ENCODE measurements at places on chromosomes 12 and 14. TPM values are rescaled to one million over a fixed set of nuclear protein-coding genes. Genes with fewer than 3 reads are reported as not detected.

Gene TMEM63C
- total RNA-seq, result 0.04 TPM

Gene IRAK3
- 15.8 TPM for total RNA-seq

GRCh38 chr12:12244341-12244740 is 22.5 kb downstream of the LRP6 start:
- no peak overlapping the region for H3K4me3 ChIP-seq
- peaks cover 17% of the 10 kb centered on the region for H3K4me1 ChIP-seq
- no peaks in the 10 kb centered on the region for H3K27me3 ChIP-seq
- no peak for DNase-seq
- H3K27ac ChIP-seq, result no peak overlapping the region

GRCh38 chr12:24705741-24706358 is 243.1 kb downstream of the BCAT1 start:
- DNase-seq, result no peak
- H3K36me3 ChIP-seq, result no peaks in the 10 kb centered on the region
- H3K4me1 ChIP-seq, result no peaks in the 10 kb centered on the region
- no peak overlapping the region for H3K27ac ChIP-seq
- H3K4me3 ChIP-seq, result no peak overlapping the region

Gene ATP2A2
- total RNA-seq, result 1,597 TPM

Data from right atrium auricular region (tissue), 2 donors.